ENCODE measurements at places on chromosomes 4 and X.

- DNase-seq = no peak
Measured at GRCh38 chr4:153471698-153472093, 5.5 kb downstream of the TMEM131L start.

GRCh38 chr4:38695809-38696208 lies 31.8 kb downstream of the KLF3 start:
- DNase-seq = no peak

GRCh38 chr4:122341886-122342285 lies 36.9 kb upstream of the ADAD1 start:
- peak; percentile 2 for DNase-seq

- no peak for DNase-seq
Measured at GRCh38 chrX:137387646-137388045, 178.3 kb upstream of the ZIC3 start.

- no peak for DNase-seq
Measured at GRCh38 chrX:112011376-112011775, 71.2 kb downstream of the TRPC5 start.

DNA sequence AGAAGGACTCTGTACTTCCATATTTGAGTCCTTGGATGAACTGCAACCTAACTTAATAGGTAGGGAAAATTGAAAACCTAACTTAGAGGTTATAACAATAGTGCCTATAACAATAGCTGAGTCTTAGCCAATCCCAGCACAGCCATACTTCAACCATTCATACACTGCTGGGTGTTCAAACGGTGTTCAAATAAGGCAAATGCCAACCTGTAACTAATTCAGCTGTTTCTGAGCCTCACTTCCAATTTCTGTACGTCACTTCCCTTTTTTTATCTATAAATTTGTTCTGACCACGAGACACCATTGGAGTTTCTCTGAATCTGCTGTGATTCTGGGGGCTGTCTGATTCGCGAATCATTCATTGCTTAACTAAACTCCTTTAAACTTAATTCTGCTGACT lies 9.6 kb upstream of the GRSF1 start:
- no peak for DNase-seq

GRCh38 chr4:10891866-10892265 lies 207.3 kb upstream of the CLNK start:
- no peak for DNase-seq

GRCh38 chr4:7650606-7651385 lies 216.1 kb upstream of the PSAPL1 start:
- peak; percentile 84 for DNase-seq

- DNase-seq = peak; percentile 86
Measured at GRCh38 chrX:40108959-40109287, 11.2 kb upstream of the BCOR start.

DNA sequence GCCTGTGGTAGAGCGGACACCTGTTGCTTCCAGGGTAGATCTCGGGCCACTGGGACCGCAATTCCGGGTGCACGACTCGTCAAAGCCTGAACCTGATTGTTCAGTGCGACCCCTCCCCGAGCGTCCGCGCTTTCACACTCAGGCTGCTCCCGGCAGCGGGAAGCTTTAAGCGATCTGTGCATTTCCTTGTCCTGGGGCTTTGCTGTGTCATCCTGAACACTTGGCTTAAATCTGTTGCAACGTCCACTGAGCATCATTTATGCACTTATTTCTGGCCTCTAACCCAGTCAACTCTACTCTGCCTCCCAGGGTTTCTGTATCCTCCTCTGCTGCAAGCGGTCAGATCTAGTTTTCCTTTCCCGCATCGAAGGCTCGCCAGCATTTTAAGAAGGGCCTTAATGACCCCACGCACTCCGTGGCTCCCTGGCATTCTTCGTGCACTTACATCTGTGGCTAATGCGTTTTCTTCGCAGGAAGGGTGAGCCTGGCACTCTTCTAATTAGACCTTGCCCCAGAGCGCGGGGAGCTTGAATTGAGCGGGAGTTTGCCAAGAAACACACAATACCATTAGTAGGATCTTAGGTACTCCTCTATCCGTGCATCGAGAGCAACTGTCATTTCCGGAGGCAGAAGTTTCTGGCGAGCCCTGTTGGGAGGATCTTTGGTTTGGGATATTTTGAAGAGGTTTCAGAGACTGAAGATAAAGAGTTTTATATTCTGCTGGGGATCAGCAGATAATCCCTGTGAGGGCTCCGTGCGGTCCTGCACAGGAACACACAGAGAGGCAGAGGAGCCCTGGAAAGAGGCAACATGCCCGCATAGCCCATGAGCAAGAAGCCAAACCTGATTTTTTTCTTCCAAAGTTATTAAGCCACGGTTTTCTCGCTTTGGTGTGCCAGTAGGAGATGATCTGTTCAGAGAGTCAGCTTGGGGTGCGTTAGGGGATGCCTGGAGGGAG lies 654 bp upstream of the DDIT4L start:
- no peak for DNase-seq

- DNase-seq = no peak
Measured at GRCh38 chrX:15014281-15014680, 141.1 kb downstream of the MOSPD2 start.

DNA sequence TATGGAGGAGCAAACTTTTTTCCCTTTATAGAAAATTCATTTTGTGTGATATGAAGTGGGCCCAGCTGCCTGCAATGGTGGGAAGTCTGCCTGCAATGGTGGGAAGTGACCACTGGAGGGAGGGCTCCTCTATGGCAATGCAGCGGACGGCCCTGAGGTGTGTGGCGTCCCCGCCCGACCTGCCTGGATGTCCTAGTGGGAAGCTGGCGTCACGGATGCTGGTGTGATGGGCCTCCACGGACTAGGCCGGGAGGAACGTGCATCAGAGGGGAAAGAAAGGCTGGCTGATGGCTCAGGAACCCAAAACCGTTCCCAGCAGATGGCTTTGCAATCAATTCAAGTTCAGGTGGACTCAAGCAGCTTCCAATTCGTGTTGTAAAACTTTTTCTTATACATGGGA lies 177.9 kb downstream of the AFAP1 start:
- DNase-seq = peak; percentile 51

Data from Daoy (cell line).